ENCODE measurements at places on chromosomes 2 and 18.

- DNase-seq, result no peak
These were observed 261.0 kb upstream of the CXCR4 start for GRCh38 chr2:136378712-136379595.

GRCh38 chr2:11872247-11872947 is 126.0 kb downstream of the LPIN1 start:
- no peak for DNase-seq

GRCh38 chr2:234978466-234979203 is 26.8 kb downstream of the SH3BP4 start:
- peak; percentile 55 for DNase-seq

- no peak for DNase-seq
These were observed 11.9 kb upstream of the DNAH7 start for GRCh38 chr2:196080526-196080925.

- DNase-seq, result no peak
These were observed 267.0 kb upstream of the HS6ST1 start for GRCh38 chr2:128585706-128586105.

GRCh38 chr18:73156117-73156516 is 288.3 kb upstream of the NETO1 start:
- no peak for DNase-seq

DNA sequence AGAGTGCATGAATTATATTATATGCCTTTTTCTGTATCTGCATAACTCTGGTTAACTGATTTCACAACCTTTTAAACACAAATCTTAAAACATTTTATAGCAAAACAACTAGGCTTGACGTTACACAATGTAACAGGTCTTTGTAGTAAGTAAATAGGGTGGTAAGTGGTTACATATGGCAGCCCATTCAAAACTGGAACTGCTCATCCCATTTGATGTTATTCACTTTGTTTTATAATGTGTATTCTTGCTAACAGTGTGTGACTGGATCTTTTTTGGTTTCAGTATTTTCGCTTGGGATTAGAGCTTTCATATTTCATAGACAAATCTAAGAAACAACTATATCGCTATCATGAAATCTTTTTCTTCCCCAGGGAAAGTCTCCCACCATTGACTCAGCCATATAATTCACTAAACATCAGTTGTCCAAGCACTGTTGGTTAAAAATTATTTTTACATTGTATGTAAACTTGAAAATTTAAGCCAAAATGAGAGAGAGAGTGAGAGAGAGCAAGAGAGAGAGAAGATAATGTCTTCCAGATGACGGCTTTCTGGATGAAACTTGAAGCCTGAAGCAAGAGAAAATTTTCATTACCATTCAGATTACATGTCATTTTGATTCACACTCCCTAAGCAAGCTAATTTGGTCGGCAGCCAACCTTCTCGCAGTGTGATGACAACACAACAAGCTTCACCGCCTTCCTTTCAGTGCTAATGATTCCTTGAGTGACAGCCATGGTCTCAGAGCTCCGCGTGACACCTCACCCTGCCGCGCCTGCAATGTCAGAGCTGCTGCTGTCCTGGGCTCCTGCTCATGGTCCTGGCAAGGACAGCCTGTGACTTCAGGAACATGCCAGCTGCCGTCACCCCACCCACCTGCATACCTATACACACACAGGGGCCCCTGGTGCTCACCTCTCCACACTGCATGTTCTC is 946.9 kb upstream of the SOX11 start:
- no peak for DNase-seq

DNA sequence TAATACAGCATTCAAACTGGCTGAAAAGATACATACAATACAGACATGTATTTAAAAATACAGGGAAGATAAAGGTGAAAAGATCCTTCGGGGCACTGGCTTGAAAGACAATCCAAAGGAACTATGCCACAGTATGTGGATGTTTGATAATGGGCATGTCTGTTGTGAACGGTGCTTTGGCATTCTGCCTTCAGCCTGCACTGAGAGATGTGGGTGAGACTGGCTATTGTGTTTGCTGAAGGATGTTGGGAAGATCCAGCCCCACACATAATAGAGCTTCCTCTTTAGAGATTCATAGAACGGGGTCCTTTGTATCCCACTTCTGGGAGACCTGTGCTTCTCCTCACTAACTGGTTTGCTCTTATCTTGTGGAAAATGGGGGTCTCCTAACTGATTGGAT is 65.1 kb upstream of the CXCR4 start:
- no peak for DNase-seq

DNA sequence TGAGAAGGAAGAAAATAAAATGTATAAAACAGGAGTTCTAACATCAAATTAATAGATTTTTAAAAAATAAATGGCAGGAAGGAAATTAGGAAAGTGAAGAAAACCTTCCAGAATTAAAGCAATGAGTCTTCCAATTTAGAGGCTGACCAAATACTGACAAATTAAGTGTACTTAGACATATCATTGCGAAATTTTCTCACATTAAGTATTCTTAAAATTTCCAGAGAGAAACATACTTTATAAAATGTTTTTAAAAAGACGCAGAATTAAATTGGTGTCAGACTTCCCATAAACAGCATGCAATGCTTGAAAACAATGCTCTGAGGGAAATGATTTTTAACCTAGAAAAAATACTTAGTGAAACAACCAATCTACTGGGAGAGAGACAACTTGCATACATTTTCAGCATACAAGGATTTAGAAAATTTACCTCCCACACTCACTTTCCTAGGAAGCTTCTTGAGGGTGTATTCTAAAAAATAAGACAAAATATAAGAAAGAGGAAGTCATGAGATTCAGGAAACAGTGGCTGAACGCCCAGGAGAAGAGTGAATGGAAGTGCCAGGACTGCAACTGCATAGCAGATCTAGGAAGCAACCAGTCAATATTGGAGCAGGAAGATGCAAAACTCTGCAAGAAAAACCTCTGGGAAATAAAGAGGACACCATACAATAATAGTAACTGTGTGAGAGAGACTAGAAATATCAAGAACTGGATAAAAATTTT is 339.9 kb downstream of the ADCYAP1 start:
- no peak for DNase-seq

GRCh38 chr2:150476286-150476685 is 11.2 kb downstream of the RND3 start:
- DNase-seq, result no peak

DNA sequence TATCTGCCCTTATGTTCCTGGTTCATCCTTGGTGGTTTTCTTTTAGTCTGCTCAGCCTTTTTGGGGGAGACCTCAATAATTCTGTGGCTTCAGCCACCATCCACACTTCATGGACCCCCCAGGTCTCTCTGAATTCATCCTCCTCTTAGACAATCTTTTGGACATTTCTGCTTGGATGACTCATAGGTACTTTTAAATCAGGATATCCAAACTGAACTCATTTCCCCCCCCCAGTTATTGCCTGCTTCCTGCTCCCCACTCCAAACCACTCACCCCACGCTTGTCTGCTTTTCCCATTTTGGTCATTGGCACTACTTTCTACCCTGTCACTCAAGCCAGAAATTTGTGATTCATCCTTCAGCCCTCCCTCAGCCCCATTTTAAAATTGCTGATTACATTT is 78.5 kb downstream of the TANC1 start:
- DNase-seq, result no peak

DNA sequence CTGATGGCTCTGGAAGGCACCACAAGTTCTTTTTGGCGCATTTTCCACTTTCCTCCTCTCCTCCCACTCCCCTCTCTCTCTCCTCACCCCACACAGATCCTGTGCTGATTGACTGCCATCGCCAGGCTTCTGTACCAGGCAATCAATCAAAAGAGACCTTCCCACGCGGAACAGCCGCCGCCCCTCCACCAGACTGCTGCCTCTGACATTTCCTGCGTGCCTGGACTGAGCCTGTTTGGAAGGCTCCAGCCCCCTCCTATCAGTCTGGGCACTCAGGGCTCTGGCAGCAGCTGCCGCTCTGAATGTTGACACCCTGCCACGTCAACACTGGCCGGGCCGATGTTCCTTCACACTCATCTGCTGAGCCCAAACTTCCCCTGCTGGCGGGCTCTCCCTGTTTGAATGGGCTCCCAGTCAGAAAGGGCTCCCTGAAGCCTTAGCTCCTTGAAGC is 467.7 kb downstream of the EPHA4 start:
- DNase-seq, result no peak

- no peak for DNase-seq
These were observed 151.6 kb downstream of the CAPN13 start for GRCh38 chr2:30655660-30656059.

GRCh38 chr2:236130349-236130998 is 37.7 kb downstream of the GBX2 start:
- DNase-seq, result no peak

- DNase-seq, result no peak
These were observed 4.5 kb downstream of the IDH1 start for GRCh38 chr2:208250388-208250787.

- no peak for DNase-seq
These were observed 159.8 kb downstream of the KLHL29 start for GRCh38 chr2:23544589-23545295.

GRCh38 chr2:88865801-88866371 is 174.4 kb downstream of the RPIA start:
- no peak for DNase-seq

- DNase-seq, result no peak
These were observed 2.2 kb downstream of the CAVIN2 start for GRCh38 chr2:191844706-191845105.

GRCh38 chr18:23229472-23229871 is 94.2 kb downstream of the CABLES1 start:
- no peak for DNase-seq

DNA sequence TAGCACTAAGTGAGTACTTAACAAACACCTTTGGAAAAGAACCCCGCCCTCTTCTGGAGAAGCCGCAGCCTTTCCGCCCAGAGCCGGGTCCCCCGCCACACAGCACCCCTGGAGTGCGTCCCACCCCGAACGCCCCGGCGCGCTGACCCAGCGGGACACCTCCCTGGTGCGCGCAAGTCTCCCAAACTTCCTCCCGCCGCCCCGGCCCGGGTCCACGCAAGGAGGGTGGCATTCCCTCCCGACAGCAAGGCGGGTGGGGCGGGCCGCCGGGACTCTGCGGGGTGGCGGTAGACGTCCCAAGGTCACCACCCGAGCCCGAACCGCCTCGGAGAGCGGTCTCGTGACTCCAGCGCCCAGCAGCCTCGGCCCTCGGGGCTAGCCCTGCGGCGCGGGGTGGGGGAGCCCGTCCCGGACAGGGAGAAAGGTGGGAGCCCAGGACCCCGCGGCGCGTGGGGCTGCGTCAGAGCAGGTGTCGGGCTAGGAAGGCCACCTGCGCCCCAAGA is 598 bp downstream of the CCDC93 start:
- peak; percentile 50 for DNase-seq

- no peak for DNase-seq
These were observed 61.3 kb upstream of the HAAO start for GRCh38 chr2:42853549-42854206.

DNA sequence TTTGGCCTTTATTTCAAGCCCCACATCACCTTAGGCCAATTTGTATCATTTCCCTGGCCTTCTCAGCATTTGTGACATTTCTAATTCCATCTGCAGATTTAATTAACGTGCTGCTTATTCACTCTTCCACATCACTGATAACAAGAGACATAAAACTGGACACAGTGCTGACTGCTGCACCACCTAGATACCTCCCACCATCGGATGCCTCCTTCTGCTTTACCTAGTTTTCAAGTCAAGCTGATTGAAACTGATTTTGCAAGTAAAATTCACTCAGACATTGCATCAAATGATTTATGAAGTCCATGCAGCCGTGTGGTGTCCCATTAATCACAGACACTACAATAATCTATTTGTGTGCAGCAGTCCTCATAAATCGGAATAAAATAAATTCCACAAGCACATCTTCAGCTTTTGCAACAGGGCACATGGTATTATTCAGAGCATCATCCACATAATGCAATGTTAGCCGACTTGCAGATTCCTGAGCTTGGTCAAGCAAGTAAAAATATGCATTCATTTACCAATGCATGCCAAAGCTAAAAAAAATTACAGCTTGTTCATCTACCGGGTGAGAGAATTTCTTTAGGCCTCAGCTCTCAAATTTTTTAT is 15.9 kb upstream of the CRIM1 start:
- DNase-seq, result no peak

GRCh38 chr2:12803607-12804006 is 86.9 kb downstream of the TRIB2 start:
- no peak for DNase-seq
